Fibroblast of lung (primary cell): ENCODE measurements at places on chromosomes 5 and 9. TPM values are rescaled to one million over a fixed set of nuclear protein-coding genes. Genes with fewer than 3 reads are reported as not detected.
A peak's percentile ranks its signal among the peaks of the same experiment; 100 is the strongest.

The TSSK1B gene
- total RNA-seq: under 0.01 and 0.50 TPM in 2 replicates

- no peaks in the 10 kb centered on the region for H3K27me3 ChIP-seq
- no peak overlapping the region for H3K4me3 ChIP-seq
- H3K27ac ChIP-seq: peak overlapping the region; percentile 8
- peaks cover 12% of the 10 kb centered on the region for H3K4me1 ChIP-seq
- H3K36me3 ChIP-seq: no peaks in the 10 kb centered on the region
- peak; percentile 87 for DNase-seq
Observed at GRCh38 chr9:105054491-105054890, 126.5 kb upstream of the ABCA1 start.

DNA sequence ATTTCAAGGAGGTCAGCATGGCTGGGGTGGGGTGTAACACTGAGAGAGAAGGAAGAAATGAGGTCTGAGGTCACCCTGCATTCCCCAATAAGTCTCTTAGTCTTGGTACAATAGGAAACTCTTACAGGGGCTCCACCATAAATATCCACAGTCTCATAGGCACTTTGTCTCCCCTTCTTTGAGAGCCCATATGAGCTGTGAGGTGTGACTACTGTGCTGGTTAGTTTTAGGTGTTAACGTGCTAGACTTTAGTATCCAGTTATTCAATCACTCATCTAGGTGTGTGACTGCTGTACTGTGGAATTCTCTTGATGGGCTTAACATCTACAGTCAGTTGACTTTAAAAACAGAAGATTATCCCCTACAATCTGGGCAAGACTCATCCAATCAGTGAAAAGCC is 378.1 kb upstream of the RFX3 start:
- no peak overlapping the region for H3K27ac ChIP-seq
- DNase-seq: no peak
- no peaks in the 10 kb centered on the region for H3K36me3 ChIP-seq
- H3K4me3 ChIP-seq: no peak overlapping the region

The FBP2 gene
- total RNA-seq: not detected in 2 replicates

- peak; percentile 88 for DNase-seq
- no peaks in the 10 kb centered on the region for H3K4me1 ChIP-seq
- H3K27ac ChIP-seq: no peak overlapping the region
- H3K4me3 ChIP-seq: no peak overlapping the region
- H3K36me3 ChIP-seq: no peaks in the 10 kb centered on the region
Observed at GRCh38 chr5:124823380-124823779, 76.9 kb upstream of the ZNF608 start.

- no peak overlapping the region for H3K27ac ChIP-seq
- H3K4me3 ChIP-seq: no peak overlapping the region
- no peaks in the 10 kb centered on the region for H3K36me3 ChIP-seq
- no peaks in the 10 kb centered on the region for H3K27me3 ChIP-seq
- H3K4me1 ChIP-seq: peaks cover 13% of the 10 kb centered on the region
Observed at GRCh38 chr5:115379622-115380344, 83.3 kb upstream of the CCDC112 start.

The SLC6A18 gene
- total RNA-seq: not detected in 2 replicates
